ENCODE measurements at places on chromosomes 12 and 14.

DNA sequence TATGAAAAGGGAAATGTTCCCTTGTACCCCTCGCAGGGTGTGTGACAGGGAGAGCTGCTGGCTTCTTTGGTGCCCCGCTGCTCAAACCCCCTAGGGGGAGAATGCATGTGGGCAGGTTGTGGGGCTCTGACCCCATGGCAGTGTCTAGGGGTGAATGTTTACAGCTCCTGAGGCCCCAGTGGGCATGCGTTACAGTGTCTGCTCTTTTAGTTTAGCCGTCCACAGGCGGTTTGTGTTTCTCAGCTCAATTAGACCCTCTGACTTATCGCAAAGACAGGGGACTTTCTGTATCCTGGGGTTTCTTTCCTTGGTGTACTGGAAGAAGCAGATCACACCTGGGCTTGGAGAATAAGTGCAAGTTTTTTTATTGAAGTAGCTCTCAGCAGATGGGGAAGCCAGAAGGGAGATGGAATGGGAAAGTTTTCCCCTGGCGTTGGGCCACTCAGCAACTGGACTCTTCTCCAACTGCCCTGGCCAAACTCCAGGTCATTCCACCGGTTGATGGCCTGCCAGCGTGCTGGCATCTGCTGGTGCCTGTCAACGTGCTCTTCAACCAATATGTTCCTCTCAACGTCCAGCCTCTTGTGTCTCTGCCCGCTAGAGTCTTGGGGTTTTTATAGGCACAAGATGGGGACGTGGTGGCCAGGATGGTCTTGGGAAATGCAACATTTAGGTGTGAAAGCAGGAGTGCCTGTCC is 720.9 kb downstream of the FSCB start:
- no peak for DNase-seq

DNA sequence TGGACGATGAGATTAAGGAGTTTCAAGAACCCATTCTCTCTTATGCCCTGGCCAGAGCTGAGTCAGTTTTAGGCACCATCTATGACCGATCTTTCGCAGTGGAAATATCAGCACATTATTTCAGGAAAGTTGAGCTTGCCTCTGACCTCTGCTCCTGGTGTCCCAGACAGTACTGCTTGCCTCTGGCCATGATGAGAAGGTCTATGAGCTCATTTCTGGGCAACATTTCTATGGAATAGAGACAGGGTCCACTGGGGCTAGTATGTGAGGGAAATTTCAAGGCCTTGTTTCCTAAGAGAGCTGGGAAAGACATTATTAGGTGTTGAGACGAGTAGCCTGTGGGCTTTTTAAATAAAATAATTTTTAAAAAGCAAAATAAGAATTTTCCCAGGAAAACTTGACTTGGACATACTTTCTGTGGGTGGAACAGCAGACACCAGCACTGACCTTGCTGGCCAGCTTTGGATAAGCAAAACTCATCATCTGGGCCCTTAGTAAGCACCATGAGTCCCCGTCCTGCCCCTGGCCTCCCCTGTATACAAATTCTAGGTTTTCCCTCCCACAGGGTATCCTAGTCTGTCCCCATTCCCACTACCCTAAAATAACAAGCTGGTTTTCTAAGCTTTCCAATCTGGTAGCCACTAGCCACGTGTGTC is 43.4 kb downstream of the DIO2 start:
- DNase-seq = no peak

GRCh38 chr14:74705613-74706500 is 7.0 kb downstream of the AREL1 start:
- no peak for DNase-seq

GRCh38 chr14:105206873-105207272 is 25.8 kb upstream of the NUDT14 start:
- no peak for DNase-seq

DNA sequence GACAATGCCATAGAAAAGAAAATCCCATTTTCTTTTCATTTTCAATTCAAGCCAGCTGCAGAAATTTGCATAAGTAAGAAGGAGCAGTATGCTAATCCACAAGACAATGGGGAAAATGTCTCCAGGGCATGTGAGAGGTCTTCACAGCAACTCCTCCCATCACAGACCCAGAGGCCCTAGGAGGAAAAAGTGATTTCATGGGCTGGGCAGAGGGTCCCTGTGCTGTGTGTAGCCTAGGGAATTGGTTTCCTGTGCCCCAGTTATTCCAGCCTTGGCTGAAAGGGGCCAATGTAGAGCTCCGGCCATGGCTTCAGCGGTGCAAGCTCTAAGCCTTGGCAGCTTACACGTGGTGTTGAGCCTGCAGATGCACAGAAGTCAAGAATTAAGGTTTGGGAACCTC is 211.4 kb downstream of the CCDC59 start:
- DNase-seq = no peak

DNA sequence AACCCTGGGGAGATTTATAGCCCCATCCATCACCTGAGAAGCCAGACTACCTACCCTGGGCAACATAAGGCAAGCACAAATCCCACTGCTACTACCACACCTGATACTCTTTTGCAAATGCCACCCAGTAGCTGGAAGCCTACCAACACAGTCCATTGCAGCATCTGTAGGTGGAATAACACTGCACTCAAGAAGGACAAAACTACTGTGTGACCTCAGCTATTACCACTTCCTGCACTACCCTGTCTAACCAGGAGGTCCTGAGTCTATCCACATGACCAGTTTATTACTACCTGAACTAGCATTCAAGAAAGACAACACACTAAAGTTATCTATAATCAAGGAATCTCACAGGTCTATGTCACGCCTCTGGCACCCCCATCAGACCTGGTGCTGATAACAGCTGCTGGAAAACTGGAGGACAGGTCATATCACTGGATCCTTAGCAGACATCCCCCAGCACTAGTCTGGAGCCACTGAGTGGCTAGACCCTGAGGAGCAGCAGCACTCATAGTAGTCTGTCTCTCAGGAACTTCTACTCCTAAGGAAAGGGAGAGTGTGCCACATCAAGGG is 2.9 kb upstream of the CLEC1A start:
- no peak for DNase-seq

DNA sequence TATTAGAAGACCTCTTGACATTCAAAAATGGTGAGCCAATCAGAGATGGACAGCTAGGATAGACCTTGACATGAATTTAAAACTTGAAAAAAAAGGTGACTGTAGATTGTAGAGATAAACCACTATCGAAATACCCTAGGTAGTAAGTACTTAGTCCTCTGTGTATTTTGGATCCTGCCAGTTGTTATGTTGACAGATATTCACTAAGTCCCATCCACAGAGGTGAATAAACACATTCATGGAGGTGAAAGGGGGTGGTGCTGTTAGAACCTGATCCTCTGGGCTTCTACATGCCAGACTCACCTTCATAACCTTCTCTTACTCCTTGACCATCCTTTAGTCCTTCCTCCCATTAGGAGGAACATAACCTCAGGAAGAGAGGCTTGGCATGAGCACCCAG is 72.3 kb downstream of the OTX2 start:
- DNase-seq = no peak

- DNase-seq = no peak
These were observed 45.5 kb upstream of the OAS1 start for GRCh38 chr12:112861284-112861683.

GRCh38 chr14:102574281-102575159 is 17.9 kb upstream of the RCOR1 start:
- no peak for DNase-seq

GRCh38 chr14:102040153-102040552 is 46.7 kb downstream of the HSP90AA1 start:
- DNase-seq = no peak

- DNase-seq = no peak
These were observed 37.4 kb downstream of the SLC6A15 start for GRCh38 chr12:84875241-84875640.
